Stimulated activated CD4-positive, alpha-beta T cell treated with anti-CD3 and anti-CD28 coated beads, TNF-alpha, amount 100 ng/mL, for 1 hour (primary cell): ENCODE measurements at places on chromosomes 11 and 22.

GRCh38 chr22:40385036-40385782 lies 14.8 kb downstream of the SGSM3 start:
- DNase-seq: no peak

DNA sequence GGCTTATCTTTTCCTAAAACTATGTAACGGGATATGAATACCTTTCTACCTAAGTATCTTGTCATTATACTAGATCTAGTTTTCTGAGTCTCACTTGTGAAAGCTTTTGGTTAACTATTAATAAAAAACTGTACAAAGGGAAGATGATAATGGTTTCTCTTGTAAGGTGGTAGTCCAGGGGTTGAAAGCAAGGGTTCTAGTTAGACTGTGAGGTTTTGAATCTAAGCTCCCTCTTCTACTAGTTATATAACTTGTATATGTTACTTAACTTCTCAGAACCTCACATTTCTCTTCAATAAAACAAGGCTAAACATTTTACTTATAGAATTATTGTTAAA lies 54.3 kb downstream of the ARHGEF12 start:
- DNase-seq: no peak

DNA sequence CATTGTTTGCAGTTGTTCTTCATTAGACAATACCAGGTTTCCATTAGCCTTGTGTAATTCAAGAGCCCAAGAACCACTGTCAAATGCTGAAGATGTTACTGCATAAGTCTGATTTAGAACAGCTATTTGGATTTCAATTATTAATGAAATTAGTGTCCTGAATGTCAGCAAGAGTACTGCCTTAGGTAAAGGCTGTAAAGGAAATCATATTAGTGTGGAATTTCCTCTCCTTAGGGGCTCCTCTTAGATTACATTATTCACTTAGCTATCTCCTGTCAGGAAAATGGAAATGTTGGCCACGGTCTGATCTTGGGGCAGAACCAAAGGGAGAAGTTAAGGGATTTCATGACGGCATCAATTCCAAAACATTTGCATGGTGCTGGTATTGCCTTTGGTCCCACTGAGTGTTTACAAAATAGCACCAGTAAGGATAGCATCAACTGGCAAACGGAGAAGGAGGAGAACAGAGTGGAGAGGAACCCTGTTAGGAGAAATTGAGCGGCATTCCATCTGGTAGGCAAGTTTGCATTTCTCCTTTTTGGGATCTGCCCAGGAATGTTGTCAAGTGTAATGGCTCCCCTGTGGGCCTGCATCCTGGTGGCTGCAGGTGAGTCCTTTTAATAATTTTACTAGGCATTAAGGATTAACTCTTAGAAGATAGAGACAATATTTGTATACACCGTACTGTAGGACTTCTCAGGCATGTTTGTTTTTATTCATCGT lies at the start of gene HTR3B:
Gene HTR3B (plus strand): TSS at position 418 of the 723 bp plus-strand sequence. CDS start 138 bp downstream, at position 556.
- no peak for DNase-seq

DNA sequence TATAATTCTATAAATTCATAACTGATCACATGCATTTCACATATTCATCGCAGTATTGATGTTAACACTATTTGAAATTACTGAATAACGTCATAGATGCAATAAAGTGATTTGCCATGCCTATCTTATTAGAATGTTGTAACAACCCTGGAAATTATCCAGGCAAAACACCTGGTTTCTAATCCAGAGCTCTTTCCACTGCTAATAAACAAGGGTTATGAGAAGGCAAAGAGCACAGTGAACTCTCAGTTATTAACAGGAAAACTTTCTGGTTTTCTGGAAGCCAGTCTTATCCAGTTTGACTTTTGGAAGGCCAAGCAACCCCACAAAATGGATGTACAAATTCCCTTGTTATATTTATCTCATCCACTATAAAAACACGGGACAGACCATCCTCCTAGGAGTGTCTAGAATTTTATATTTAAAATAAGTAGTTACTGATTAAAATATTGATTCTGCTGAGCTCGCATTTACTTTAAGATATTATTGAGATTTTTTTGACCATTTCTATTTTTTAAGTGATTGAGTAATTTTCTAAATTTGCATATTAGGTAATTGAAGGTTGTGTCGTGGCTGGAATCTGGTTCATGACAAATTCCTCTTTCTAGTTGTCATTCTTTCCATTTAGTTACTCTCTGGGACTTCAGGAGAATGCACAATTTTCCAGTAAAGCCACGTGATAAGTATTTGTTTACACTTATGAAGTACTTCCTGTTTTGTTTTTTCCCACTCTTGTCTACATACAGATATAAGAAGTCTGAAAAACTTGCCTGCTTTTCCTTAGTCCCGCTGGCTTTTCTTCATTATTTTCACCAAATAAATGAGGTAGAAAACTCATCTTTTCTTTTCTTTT lies 47.9 kb downstream of the DCUN1D5 start:
- DNase-seq: no peak

GRCh38 chr11:119637481-119637880 lies 91.5 kb downstream of the NECTIN1 start:
- no peak for DNase-seq

GRCh38 chr22:41799486-41800347 lies 762 bp upstream of the CCDC134 start:
- no peak for DNase-seq

GRCh38 chr22:50311606-50312351 lies 4.3 kb upstream of the PLXNB2 start:
- DNase-seq: no peak

DNA sequence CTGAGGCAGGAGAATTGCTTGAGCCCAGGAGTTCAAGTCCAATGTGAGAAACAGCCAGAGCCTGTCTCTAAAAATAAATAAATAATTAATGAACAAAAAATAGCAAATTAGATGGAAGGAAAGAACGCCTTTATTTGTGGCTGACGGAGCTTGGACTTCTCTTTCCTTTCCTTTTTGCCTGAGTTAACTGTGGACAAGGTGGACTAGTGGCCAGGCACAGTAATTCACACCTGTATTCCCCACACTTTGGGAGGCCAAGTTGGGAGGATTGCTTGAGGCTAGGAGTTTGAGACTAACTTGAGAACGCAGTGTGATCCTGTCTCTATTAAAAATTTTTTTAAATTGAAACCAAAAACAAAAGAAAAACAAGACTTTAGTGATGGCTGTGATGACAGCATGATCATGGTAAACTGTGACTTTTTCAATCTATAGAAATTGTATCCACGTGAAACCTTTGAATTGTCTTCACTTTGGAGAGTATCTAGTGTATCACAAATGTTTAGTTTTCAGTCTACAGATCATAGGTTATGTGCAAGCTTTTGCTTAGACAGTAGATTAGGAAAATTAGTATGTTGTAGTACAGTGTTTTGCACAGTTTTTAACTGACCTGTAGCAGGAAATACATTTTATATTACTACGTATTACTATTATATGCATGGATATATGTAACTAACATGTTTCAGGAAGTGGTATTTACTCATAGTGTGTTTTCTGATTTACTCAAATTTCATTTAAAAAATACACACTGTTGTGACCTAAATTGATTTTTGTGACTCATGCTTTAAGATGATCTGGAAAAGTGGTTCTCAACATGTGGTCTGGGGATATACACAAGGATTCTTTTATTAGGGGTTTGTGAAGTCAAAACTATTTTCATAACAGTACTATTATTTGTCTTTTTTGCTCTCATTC lies 42.1 kb downstream of the KDM2A start:
- no peak for DNase-seq

- DNase-seq: no peak
Observed at GRCh38 chr11:121274332-121274991, 18.1 kb upstream of the SC5D start.

DNA sequence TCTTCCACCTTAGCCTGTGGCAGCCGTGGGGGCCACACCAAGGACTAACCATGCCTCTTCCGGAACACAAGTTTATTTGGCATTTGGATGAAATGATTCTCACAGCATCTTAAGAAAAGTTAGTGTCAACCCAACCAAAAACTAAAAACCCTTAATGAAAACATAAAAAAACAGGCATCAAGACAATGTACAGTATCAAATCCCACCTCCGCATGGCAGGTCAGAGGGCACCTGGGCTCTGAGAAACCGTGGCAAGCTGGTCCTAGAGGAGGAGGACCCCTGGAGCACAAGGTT lies 86.0 kb downstream of the DGCR2 start:
- no peak for DNase-seq

- no peak for DNase-seq
Observed at GRCh38 chr11:35584321-35584720, 33.9 kb upstream of the FJX1 start.

DNA sequence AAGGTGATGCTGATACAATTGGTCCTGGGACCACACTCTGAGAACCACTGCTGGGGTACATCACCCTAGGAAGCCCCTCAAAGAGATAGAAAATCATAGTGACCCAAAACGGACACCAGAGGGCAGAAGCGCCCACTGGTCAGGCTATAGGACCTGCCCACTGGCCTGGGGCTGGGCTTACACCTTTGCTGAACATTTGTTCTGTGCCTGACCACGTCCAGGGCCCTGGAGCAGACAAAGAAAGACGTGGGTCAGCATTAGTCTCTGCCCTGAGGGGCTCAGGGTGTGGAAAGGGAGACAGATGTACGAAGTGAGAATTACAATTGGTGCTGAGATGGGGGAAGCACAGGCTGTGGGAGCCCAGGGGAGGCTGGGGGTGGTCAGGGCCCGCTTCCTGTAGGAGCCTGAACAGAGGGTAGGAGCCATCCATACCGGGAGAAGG lies 14.4 kb upstream of the SERPINH1 start:
- no peak for DNase-seq

DNA sequence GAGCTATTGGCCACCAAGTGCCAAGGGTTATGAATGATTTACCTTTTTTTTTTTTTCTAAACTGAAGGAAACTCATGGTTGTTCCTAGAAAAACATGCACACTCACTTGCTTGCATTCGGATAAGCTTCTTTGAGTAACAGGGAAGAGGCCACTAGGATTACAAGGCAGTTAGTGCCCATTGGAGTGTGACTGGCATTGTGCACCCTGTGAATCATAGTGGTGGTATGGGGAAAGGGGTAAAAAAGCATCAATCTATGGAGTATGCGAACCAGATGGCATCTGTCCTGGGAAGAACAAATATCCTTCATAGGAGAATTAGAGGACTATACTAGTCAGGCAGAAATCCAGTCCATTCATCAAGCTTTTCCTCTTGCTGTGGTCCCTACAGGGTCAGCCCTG lies 24.2 kb downstream of the CD44 start:
- no peak for DNase-seq

GRCh38 chr11:35039076-35039475 lies 99.9 kb upstream of the CD44 start:
- DNase-seq: no peak

DNA sequence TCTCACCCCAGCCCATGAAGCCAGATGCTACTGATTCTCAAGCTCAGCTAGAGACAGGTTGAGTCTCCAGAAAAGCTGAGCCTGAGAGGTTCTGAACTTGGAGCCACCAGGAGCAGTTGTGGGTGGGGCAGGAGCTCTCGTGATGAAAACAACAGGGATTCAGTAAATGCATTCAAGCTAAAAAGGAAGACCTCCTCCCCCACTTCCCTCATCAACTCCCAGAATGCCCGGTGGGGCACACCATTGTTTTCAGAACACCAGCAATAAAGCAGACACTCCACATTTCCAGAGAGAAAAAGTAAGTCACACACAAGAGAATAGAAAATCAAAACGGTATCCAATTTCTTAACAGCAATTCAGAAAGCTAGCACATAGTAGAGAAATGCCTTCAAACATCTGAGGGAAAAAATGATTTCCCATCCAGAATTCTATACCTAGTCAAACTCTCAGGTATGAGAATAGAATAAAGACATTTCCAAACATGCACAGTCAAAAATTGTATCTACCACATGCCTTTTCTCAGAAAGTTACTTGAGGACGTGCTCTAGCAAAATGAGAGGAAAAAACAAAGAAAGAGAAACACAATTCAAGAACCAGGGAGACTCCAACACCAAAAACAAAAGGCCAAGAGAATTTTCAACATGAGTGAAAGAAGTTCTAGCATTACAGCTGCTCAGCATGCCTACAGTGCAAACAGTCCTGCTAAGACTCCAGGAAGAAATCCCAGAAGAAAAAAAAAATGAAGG lies 56.8 kb downstream of the CDKN1C start:
- no peak for DNase-seq

- DNase-seq: no peak
Observed at GRCh38 chr11:60926500-60926899, 2.2 kb downstream of the TMEM132A start.

GRCh38 chr11:65932558-65932919 lies 12.7 kb upstream of the TSGA10IP start:
- no peak for DNase-seq

- no peak for DNase-seq
Observed at GRCh38 chr11:34379079-34379478, 21.3 kb upstream of the ABTB2 start.

- no peak for DNase-seq
Observed at GRCh38 chr11:83403691-83404389, 117.7 kb upstream of the CCDC90B start.

GRCh38 chr11:131278472-131278871 lies 91.9 kb upstream of the NTM start:
- DNase-seq: no peak

DNA sequence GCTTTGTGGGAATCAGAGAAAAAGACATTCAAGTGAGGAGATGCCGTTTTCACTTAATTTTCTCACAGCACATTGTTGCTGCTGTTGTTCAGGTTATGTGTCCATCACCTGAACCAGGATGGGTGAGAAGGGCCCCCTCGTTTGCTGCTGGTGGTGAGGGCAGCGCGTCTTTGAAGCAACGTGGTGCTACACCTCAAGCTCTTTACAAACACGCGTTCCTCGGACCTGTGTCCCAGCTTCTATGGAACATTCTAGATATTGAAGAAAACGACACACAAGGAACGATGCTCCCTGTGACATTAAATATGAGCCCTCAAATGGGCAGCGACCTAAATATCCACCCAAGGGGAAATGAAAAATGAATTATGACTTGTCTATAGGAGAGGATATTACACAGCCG lies 418.6 kb downstream of the MN1 start:
- DNase-seq: no peak

GRCh38 chr11:102291831-102292230 lies 25.5 kb upstream of the BIRC3 start:
- DNase-seq: no peak

DNA sequence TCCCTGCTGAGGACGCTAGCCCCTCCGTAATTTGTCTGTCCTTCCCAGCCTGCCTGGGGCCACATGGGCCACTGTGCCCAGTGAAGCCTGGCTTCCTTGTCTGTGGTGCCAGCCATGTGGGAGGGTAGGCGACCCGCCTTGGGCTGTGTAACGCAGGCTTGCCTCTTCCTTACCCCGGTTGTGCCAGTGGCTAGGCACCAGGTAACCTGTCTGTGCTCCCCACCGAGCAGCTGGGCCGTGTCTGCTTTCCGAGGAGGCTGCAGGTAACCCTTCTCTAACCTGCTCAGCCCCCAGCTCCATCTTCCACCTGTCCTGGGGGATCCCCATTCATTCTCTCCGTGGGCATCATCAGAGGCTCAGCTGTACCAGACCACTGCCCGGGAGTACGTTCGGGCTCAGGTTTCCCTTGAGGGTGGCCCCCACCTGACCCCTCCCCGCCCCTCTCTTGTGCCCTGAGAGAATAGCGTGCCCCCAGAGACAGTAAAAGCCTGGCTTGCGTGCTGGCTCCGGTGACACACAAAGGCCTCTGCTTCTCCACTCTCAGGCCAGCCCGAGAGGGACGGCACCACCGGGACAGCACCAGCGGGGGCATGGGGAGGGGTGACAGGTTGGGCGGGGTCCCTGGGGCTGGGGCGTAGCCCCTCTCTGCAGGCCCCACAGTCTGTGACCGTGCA lies 79.1 kb downstream of the CDKN1C start:
- no peak for DNase-seq

- no peak for DNase-seq
Observed at GRCh38 chr22:36765943-36766450, 9.9 kb downstream of the IFT27 start.
